HuH-7.5 (cell line): ENCODE measurements at places on chromosomes 11 and 22.

DNA sequence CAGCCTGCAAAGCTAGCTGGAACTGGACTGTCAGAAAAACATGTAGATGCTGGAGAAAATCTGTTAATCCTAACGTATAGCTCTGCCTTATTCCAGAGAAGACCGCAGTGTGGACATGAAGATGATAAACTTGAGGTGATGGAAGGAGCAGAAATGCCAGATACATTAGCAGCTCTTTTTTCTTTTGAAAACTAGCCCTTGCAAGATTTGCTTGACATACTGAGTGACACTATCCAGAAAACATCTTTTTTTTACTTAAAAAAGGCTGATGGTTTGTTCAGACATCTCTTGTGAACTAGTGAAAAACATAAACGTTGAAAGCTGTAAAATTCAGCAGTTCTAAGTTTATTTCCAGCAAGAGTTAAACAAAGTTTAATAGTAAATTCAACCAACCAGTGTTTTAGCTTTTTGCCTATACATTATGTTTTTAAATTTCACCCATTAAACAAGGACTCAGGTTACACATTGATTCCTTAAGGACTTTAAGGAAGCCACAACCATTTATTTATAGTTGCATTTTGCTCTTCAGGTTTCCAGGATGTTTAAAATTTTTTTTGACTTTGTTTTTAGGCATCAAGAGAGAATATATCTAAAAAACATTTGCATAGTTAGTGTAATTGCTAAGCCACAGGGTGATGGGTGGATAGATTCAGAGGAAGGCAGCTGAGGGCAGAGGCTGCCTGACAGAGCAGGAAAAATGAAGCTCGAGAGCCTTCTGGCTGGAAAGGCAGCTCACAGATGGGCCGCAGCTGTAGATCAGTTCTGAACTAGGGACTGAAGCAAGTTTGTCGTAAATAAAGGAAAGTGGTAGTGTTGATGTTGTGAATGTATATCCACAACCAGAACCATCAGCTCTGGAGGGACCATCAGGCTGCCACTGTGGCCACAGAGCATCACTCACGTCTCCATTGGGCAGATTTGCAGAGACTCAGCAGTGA is 9.5 kb downstream of the SNAP29 start:
- no peak for DNase-seq

- DNase-seq, result no peak
Measured at GRCh38 chr11:74004759-74005615, 3.9 kb downstream of the UCP3 start.

- DNase-seq, result no peak
Measured at GRCh38 chr11:86930957-86931547, 24.1 kb downstream of the FZD4 start.

DNA sequence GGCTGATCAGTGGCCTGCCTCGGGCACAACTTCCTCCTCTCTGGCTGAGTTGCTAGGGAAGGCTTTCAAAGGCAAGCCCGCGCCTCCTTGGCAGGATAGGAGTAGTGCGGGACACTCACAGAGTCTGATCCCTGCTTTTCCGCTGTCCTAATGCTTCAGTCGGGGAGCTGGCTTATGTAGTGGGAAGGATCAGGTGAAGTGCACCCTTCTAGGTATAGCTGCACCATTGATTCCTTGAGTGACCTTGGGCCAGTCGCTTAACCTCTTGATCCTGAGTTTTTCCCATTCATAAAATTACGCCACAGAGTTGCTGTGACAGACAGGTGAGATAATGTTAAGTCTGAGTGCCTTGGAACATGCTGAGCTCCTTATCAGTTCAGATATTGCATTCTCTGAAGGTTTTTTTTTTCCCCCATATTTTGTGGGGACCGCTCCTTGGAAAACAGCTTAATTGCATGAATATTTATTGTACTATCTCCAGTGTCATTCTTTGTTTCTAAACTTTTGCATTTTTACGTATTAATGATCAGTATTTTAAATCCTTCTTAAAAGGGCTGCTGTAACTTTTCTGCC is 961 bp downstream of the IPO7 start:
- peak; percentile 38 for DNase-seq

GRCh38 chr11:86625981-86626380 is 46.4 kb downstream of the ME3 start:
- DNase-seq, result no peak

GRCh38 chr11:19389787-19390303 is 149.1 kb upstream of the E2F8 start:
- no peak for DNase-seq

GRCh38 chr22:43624144-43624998 is 187.7 kb downstream of the EFCAB6 start:
- DNase-seq, result no peak

DNA sequence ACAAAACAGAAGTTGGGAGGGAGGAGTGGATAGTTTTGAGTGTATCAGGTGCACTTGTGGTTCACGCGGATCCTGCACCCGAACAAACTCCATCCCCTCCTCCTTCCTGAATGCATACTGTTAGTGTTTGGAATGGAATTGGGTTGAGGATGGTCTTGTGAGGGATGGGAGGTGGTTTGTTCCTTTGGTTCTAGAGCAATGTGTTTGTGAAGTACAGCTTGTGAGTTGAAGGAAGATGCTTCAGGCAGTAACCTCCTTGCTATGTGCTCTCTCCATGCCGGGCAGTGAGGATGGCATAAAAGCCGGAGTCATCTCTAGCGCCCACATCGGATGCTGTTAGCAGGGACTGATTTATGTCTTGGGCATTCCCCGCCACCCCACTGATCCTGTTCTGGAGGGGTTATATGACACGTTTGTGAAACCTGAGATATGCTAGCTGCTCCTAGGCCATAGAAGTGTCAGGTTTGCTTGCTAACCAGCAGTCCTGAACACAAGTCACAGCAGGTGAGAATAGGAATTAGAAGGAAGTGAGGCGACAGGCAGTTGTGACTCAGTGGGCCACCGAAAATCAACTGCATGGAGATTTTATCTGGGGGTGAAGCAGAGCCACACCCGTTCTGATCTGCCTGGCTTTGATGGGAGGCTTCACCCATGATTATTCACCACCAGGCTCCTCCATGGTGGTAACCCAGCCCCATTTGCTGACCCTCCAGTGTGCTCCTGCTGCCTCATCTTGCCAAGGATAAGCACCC is 2.2 kb downstream of the BCR start:
- no peak for DNase-seq

- no peak for DNase-seq
Measured at GRCh38 chr11:1456596-1457325, 29.8 kb downstream of the MOB2 start.

DNA sequence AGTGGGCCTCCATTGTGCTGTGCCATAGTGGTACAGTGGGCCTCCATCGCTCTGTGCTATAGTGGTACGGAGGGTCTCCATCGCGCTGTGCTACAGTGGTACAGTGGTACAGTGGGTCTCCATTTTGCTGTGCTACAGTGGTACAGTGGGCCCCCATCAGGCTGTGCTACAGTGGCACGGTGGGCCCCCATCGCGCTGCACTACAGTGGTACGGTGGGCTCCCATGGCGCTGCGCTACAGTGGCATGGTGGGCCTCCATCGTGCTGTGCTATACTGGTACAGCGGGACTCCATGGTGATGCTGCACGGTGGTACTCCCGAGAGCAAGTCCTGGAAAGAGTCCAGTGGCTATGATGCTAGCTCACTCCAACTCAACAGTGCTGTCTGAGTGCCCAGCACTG is 51.8 kb downstream of the SCUBE1 start:
- DNase-seq, result no peak

GRCh38 chr11:61735391-61735790 is 17.0 kb upstream of the MYRF start:
- DNase-seq, result no peak

GRCh38 chr11:2071748-2072385 is 67.3 kb downstream of the IGF2 start:
- DNase-seq, result no peak

GRCh38 chr11:114124601-114125144 is 65.2 kb downstream of the ZBTB16 start:
- DNase-seq, result no peak

GRCh38 chr11:67271541-67272284 is 5.4 kb downstream of the GRK2 start:
- DNase-seq, result no peak

- DNase-seq, result no peak
Measured at GRCh38 chr11:133937468-133937867, 19.3 kb downstream of the IGSF9B start.

- no peak for DNase-seq
Measured at GRCh38 chr11:130666781-130667251, 218.4 kb downstream of the ADAMTS15 start.

DNA sequence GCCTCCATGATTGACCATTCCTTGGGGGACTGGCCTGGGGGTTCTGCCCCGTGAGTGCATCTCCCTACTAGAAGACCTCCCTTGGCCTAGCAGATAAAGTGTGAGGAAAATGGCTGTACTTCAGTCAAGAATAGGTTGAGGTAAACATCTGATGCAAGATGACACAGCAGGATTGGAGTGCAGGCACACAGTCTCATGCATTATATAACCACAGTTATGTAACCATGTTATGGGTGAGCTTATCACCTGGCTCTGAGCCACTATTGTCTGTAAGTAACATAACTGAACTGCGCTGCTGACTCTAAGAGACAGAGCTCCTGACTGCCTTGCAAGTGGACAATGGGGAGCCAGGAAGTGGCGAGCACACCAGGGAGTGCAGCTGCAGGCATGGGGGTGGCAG is 378.7 kb upstream of the ANO5 start:
- no peak for DNase-seq

DNA sequence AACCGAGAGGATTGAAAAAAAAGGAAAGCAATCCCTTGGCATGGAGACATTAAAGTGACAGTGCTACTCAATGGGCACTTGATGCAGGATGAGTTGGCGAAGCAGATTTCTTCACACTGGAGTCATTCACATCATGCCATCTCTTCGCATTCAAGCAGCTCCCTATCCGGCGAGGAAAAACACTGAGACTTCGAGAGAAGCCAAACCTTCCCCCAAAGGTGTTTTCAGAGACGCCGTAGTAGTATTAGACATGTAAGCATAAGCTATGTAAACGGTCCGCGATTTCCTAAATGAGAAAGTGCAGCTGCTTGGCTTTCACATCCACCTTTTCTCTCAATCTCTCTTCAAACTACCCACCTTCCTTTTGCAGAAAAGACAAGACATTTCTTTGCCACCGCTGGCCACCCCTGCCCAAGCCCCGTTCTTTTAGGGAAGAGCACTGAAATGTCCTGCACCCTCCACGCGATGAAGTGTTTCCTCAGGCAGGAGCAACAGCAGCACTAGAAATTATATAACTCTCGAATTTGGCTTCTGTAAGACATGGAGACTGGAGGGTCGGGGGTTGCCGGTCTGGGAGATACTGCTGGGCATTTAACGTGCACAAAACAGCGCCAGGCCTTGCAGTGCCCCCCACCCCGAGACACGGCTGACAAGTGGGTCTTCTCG is at the start of gene DLG2:
Gene DLG2, minus strand, starts transcription at position 13 of the 666 bp plus-strand sequence.
- DNase-seq, result no peak

GRCh38 chr11:76786441-76787014 is 3.4 kb downstream of the TSKU start:
- DNase-seq, result no peak

DNA sequence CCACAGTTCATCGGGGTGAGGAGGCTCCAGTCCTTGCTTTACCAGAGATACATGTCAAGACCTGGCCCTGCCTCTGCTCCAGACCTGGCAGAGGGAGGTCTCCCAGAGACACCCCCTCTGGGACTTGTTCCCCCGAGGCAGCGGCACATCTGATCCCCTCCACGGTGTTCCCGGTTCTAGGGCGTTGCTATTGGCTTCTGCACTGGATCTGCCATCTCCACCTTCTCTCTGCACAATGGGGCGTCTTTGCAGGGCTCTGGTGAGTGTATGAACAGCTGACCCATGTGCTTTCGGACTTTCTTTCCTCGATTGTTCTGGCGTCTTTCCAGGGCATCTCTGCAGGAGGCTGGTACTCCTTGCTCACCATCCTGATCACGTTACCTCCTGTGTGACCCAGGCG is 930.4 kb downstream of the TBC1D22A start:
- DNase-seq, result no peak

DNA sequence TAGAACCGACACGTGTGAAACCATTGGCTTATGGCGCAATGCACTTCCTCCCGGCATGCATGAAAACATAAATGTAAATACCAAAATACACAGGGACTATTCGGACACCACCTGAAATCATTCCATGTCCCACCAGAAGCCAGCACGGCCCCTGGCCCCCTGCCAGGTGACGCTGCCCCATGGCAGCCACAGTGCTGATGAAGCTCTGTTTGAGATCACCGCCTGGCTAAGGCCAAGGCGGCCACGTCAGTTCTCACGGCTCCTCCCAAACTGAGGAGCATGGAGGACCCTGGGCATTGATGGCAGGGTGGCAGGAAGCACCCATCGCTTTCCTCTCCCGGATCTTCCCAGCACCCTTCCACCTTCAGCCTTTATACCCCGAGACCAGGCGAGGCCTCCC is 89.5 kb downstream of the CDKN1C start:
- DNase-seq, result no peak

DNA sequence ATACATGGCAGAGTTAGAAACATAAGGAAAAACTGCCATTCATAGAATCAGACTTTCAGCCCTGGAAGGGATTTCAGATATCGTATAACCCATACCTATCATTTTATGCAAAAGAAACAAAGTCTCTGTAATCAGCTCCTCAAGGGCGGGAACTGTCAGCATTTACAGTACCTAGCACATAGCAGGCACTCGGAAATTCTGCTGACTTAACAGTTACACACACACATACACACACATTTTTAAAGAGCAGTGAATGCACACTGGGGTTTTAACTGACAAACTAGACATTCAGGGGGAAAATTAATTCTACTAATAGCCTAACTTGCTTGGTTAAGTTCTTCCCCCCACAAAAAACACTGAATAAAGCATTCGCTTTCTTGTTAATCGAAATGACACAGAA is 8.7 kb downstream of the GNG3 start:
- DNase-seq, result no peak

GRCh38 chr11:19646308-19646707 is 66.3 kb upstream of the NAV2 start:
- no peak for DNase-seq

DNA sequence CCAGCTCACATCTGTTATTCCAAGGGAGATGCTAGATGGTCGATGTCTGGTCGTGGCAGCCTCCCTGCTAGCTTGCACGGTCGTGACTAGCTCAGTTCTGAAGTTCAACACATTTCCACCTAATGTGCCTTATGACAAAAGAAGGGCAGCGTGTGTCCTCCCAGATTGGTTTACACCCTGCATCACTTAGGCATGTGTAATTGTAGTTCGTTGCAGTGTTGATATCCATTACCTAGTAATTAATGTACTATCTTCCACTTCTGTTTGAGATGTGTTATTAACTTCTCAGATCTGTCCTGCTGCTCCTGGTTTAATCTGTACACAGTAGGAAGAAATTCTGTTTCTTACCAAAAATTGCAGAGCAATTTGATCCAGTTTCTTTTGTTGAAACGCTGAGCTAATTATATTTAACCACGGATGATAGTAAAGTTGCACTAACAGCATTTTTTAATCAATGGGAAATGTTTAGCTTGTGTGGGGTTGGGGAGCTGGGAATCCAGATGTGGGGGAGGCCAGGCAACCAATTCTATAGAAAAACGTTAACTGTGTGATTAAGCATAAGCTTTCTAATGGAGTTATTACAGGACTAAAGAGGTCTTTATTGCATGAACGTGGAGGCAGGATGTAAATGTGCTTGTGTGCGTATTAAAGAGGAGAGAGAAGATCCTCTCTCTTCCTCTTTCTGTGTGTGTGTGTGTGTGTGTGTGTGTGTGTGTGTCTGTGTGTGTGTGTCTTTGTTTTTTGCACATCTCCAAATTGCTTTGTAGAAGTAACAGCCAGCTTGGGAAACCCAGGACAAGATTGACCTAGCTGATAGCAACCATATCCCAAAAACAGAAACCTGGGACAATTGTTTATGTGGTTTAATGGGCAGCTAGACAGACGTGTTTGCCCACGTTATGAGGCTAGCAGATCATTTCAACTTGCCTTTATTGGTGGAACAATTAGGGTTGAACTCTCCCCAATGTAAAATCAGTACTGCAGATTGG is 145.7 kb upstream of the TTC12 start:
- DNase-seq, result no peak
